Activated T-helper 2 cell treated with anti-CD3 and anti-CD28 coated beads, Interferon-gamma antibody, Interleukin-2, Interleukin-4, amounts not matched to agents 10 μg/mL and 5 μg/mL and 100 μg/mL, durations not matched to agents 14 hours and 24 hours and 36 hours (primary cell): ENCODE measurements at places on chromosomes 5 and 9. TPM values are rescaled to one million over a fixed set of nuclear protein-coding genes. Genes with fewer than 3 reads are reported as not detected.

- H3K4me1 ChIP-seq = peaks cover 4% of the 10 kb centered on the region
- H3K4me3 ChIP-seq = no peak overlapping the region
- DNase-seq = no peak
- no peak overlapping the region for H3K27ac ChIP-seq
- H3K36me3 ChIP-seq = no peaks in the 10 kb centered on the region
- H3K27me3 ChIP-seq = peaks cover 2% of the 10 kb centered on the region
These were observed 9.7 kb downstream of the GRIN1 start for GRCh38 chr9:137148661-137149060.

DNA sequence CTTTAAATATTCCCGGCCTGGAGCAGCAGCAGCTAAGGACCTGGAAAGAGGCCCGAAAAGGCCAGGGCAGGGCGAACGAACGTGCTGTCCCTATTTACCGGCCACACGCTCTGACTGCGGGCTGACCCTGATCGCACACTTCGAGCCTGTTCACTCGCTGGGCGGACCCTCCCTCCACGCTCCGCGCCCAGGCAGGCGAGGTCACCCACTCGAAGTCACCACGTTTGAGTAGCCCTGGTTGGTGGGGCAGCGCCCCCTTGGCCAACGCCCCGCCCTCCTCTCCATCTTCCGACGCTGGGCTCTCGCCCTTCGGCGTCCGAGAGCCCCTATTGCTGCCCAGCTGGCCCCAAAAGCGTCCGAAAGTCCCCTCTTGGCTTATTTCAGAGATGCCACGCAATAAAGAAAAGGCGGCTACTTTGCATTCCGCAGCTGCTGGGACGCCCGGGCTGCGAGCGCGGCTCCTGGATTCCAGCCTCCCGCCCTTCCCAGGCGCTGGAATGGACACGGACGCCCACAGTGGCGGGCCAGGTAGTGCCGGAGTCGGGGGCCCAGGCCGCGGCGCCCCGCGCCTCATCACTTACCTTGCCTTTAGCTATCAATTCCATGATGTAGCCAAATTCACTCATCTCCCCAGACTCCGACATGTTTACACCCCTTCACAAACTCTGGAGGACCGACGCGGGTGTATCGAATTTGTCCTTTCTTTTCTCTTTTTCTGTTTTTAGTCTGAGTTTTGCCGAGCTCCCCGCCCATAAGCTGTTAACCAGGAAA is 9.9 kb upstream of the TRIM36 start:
- H3K27me3 ChIP-seq = peaks cover 87% of the 10 kb centered on the region
- no peaks in the 10 kb centered on the region for H3K36me3 ChIP-seq
- H3K4me3 ChIP-seq = peak overlapping the region; percentile 80
- no peak for DNase-seq

GRCh38 chr5:176714067-176714466 is 66.8 kb downstream of the TSPAN17 start:
- no peak overlapping the region for H3K27ac ChIP-seq
- H3K4me3 ChIP-seq = no peak overlapping the region
- H3K27me3 ChIP-seq = peaks cover 13% of the 10 kb centered on the region
- no peak for DNase-seq
- no peaks in the 10 kb centered on the region for H3K36me3 ChIP-seq

DNA sequence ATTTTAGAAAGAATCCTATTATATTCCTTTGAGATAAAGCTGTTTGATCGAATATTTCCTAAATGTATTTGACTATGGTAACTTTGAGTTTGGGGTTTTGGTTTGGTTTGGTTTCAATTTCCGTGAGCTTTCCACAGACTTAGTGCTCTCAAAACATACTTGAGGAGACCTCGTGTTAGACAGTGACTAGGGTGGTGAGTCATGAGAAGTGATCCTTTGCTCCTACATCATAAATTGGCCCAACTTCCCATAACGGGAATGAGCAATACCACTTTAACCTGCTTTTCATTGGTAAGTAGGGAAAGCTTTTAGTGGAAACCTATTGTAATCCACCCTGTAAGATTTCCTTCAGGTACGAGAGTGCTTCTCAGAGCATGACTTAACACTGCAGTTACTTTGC is 3.8 kb upstream of the RASEF start:
- no peaks in the 10 kb centered on the region for H3K36me3 ChIP-seq
- no peaks in the 10 kb centered on the region for H3K4me1 ChIP-seq
- H3K27me3 ChIP-seq = peaks cover 21% of the 10 kb centered on the region
- no peak overlapping the region for H3K27ac ChIP-seq
- no peak for DNase-seq

- DNase-seq = no peak
- H3K36me3 ChIP-seq = peaks cover 5% of the 10 kb centered on the region
- H3K4me3 ChIP-seq = no peak overlapping the region
- H3K4me1 ChIP-seq = peaks cover 34% of the 10 kb centered on the region
- H3K27me3 ChIP-seq = no peaks in the 10 kb centered on the region
- no peak overlapping the region for H3K27ac ChIP-seq
These were observed 51.4 kb upstream of the CKMT2 start for GRCh38 chr5:81181576-81182316.

DNA sequence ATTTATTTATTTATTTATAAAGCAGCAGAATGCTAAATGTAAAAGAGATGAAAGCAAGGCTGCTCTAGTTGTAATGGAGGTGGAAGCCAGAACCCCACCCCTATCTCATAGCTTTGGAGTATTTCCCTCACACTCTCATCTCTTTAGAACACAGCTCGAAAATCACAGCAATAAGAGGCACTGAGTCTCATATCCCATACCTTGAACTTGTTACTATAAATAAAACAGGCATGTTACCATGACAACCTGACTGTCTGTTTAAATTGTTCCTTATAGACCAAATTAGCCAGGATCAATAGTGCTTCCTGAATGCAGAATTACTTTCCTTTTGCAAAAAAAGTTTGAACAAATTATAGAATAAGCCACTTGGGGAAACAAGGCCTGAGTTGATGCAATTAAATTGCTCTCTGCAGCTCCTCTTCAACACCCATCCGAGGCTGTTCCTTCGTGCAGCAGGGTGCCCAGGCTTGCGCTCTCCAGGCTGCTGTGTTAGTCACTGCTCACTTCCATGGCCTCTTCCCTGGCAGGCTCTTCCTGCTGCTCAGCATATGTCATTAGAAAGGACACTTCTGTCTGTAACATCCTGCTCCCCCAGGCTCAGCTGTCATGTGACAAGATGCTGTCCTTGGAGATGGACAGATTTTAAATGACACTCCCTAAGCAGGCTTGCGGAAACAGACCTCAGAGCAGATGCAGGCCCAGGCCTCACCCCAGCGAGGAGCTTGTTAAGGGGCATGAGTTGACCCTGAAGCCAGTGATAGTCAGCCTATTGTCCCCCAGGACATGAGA is 120.2 kb downstream of the CARTPT start:
- H3K4me1 ChIP-seq = no peaks in the 10 kb centered on the region
- no peak for DNase-seq
- H3K36me3 ChIP-seq = no peaks in the 10 kb centered on the region
- no peak overlapping the region for H3K27ac ChIP-seq

DNA sequence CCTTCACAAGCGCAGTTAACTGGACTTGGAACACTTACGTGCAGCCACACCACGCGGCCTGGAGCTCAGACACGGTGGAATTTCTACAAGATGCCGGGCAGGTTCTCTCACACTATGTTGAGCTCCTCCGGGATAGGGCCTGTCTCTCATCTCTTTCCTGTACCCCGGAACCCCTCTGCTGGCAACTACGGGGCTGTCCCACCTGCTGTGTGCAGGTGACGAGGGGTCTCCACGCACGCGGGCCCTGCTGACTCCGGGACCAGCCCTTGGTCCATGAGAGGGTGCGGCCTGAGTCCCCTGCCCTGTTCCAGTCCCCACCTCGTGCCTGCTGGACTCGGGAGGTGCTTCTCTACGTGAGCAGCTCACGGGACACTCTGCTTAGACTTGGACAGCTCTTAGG is 40.1 kb downstream of the SLC6A3 start:
- no peaks in the 10 kb centered on the region for H3K36me3 ChIP-seq
- no peak overlapping the region for H3K27ac ChIP-seq
- no peak overlapping the region for H3K4me3 ChIP-seq
- H3K4me1 ChIP-seq = no peaks in the 10 kb centered on the region
- DNase-seq = no peak

MARVELD2 gene
- total RNA-seq = 0.14 and 0.16 TPM in 2 replicates

DNA sequence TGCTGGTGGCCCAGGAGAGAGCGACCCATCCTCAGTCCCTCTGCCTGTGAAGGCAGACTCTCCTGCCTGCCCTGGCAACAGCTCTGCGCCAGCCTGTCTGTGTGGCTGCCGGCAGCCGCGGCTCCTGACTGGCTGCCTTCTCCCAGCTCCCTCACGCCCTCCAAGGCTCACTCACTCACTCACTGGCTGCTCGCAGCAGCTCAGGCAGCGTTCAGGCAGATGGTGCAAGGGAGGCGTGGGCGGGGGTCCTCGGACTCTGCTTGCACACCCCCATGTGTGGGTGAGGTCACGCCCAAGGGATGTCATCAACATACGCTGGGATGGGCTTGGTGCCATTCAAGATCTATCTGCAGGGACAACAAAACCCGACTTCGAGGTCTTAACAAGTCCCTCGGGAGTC is 66.7 kb downstream of the DAB2IP start:
- H3K4me3 ChIP-seq = no peak overlapping the region
- H3K36me3 ChIP-seq = no peaks in the 10 kb centered on the region
- no peak for DNase-seq
- no peaks in the 10 kb centered on the region for H3K27me3 ChIP-seq

DNA sequence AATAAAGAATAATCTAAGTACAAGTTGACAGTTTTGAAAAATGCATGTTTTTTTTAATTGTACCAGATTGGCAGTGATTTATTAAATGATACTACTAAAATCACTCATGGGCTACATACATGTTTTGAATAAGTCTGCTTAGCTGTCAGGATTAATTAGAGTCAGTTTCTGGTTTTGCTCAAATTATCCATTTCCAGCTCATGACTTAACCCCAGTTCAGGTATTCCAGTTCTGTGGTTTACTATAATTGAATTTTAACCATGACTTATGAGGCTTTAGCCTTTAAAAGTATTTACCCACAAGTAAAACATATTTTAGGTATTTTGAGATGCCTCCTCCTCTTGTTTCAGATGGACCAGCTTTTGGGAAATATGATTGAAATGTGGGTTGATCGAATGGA is 17.8 kb upstream of the LRRC70 start:
- no peak overlapping the region for H3K4me3 ChIP-seq
- DNase-seq = no peak
- no peak overlapping the region for H3K27ac ChIP-seq
- H3K36me3 ChIP-seq = peaks cover 26% of the 10 kb centered on the region

DMRT3 gene
- total RNA-seq = not detected in 2 replicates

DNA sequence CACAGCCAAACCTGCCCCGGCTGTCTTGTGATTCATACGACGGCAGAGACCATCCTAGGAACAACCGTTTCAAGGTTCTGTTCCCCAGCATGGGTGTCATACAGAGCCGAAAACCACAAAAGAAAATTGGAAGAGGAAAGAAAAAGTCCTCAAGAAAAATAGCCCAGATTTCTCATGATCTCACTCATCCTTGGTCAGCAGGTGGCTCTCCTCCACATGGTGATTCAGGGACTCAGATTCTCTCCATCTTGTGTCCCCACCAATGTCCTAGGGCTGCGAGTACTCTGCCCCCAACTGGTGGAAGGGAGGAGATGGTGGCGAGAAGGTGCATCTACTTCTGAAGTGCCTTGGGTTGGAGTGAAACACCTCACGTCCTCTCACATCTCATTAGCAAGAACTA is 25.6 kb downstream of the PDZD2 start:
- DNase-seq = no peak
- H3K36me3 ChIP-seq = no peaks in the 10 kb centered on the region
- H3K4me3 ChIP-seq = no peak overlapping the region

DNA sequence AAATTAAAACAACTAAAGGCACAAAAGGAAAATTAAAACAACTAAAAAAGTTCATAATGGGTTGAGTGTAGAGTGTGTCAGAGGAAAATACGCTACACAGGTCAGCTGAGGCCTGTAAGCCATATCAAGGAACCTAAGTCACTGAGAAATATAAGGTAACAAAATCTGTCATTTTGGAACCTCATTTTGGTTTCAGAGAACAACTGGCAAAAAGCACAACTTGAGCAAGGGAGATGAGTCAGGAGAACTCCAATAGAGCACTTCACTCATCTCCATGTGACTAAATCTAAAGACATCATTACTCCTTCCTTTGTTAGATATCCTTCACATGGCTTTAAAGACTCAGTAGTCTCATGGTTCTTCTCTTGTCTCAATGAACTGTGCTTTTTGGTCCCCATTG is 269.4 kb upstream of the POU5F2 start:
- DNase-seq = no peak
- H3K4me3 ChIP-seq = no peak overlapping the region
- H3K36me3 ChIP-seq = peaks cover 33% of the 10 kb centered on the region
- H3K4me1 ChIP-seq = no peaks in the 10 kb centered on the region
- H3K27me3 ChIP-seq = no peaks in the 10 kb centered on the region
- no peak overlapping the region for H3K27ac ChIP-seq

HEMGN gene
- total RNA-seq = 0.41 and 0.78 TPM in 2 replicates

DNA sequence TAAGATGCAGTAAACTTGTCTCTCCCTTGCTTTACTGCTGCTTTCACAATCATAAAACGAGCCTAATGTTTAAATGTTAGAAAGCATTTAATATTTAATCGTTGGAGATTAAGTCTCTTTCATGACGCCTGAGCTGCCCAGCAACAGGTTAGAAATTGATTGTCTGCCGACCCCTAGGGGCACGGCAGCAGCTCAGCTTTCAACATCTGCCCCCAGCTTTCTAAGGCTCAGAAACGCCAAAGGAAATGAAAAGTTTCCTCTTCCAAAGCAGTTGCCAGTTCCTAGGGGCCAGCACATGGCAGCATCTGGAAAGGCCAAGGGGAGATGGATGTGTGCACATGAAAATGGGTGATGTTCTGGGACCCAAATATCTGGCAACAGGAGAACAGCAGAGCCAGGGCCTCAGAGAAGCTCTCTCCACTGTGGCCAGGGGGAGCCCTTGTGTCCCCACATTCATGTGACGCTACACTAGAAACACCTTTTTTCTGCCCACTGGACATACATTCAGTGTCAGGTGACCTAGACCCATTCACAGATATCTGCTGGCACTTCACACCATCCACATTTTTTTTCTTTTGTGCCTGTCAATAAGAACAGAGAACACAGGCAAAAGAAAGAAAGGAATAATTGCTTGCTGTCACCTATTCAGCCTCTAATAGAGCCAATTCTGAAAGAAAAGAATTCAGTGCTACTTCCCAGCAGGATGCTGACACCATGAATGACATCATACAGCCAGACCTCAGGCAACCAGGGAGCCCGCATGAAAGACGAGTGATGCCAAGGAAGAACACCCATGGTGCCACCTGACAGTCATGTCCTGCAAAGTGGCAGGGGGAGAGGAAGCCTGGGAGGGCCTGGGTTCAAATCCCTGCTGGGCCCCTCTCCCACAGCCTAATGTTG is 205.0 kb upstream of the TAS2R1 start:
- H3K27me3 ChIP-seq = no peaks in the 10 kb centered on the region
- H3K4me1 ChIP-seq = no peaks in the 10 kb centered on the region
- H3K36me3 ChIP-seq = no peaks in the 10 kb centered on the region
- H3K27ac ChIP-seq = no peak overlapping the region

GRCh38 chr5:132392978-132393825 is 23.7 kb downstream of the SLC22A5 start:
- DNase-seq = no peak
- peaks cover 49% of the 10 kb centered on the region for H3K4me1 ChIP-seq
- H3K4me3 ChIP-seq = no peak overlapping the region
- no peak overlapping the region for H3K27ac ChIP-seq
- H3K27me3 ChIP-seq = no peaks in the 10 kb centered on the region
- peaks cover 18% of the 10 kb centered on the region for H3K36me3 ChIP-seq
